ENCODE measurements at places on chromosomes 11 and 22. TPM values are rescaled to one million over a fixed set of nuclear protein-coding genes. Genes with fewer than 3 reads are reported as not detected.

TPBGL gene
- not detected for total RNA-seq

WBP2NL gene
- 2.6 TPM for total RNA-seq

DNA sequence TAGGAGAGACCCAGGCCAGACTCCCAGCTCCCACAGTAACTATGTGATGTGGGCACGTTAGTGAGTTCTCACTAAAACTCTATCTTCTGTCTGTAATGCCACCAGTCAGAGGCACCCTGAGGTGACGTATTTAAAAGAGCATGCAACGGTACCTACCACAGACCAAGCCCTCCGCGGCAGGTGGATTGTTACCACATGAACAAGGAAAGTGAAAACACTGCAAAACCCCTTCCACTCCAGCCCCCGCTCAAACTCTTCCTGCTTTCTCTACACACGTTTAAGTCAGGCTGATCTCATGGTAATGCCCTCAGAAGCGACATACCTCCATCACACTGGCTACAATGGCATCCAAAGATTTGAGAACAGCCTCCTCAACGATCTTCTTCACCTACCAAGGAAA lies 36.7 kb downstream of the SERPIND1 start:
- DNase-seq = no peak

DNA sequence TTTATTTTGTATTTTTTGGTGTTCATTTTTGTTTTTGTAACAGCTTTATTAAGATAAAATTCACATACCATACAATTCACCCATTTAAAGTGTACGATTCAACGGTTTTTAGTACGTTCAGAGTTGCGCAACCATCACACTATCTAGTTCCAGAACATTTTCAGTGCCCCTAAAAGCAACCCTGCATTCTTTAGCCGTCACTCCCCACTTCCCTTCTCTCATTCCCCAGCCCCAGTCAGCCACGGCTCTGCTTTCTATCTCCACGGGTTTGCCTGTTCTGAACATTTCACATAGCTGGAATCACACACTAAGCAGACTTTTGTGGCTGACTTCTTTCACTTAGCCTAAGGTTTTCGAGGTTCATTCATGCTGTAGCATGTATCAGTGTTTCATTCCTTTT lies 9.6 kb upstream of the KCNQ1OT1 start:
- peak; percentile 38 for DNase-seq

GRCh38 chr22:50091092-50091768 lies 1.4 kb downstream of the MOV10L1 start:
- DNase-seq = no peak

DNA sequence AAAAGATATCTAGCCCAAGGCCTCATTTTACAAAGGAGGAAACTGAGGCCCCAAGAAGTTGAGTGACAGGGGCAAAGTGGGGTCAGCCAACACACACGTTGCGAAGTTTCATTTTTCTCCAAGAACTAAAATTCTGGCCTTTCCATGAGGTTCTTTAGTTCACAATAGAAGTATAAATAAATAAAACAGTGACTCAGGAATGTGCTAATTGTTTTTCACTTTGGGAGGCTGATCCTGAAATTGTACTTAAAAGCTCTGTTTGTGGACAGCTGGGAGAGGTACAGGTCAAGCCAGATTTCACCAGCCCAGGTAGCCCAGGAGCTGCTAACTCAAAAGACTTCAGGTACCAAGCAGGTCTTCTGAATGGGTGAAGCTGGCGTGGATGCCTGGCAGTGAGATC lies 105.2 kb downstream of the TRAF6 start:
- no peak for DNase-seq

ANO9 gene
- total RNA-seq = 18.4 TPM

DNA sequence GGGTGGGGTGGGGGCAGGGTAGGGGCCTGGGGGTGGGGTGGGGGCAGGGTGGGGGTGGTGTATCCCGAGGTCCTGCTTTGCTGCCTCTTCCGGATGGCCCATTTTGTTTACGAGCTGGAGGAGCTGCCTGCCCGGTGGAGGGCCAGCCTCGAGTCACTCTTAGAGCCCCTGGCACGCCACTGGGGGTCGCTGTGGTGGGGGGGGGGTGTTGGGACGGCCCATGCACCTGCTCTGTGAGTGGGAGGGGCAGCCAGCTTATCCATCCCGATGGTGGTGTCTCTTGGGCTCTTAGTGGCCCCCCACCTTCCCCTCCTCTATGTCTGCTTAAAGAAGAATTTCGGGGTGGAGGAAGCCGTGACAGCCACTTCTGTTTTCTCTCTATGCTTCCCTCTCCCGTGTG lies 24.6 kb downstream of the MRGPRD start:
- no peak for DNase-seq

OR8A1 gene
- total RNA-seq = not detected

GRCh38 chr11:44623731-44624491 lies 58.4 kb downstream of the CD82 start:
- no peak for DNase-seq

GRCh38 chr11:134223121-134223520 lies 646 bp downstream of the NCAPD3 start:
- DNase-seq = no peak

DNA sequence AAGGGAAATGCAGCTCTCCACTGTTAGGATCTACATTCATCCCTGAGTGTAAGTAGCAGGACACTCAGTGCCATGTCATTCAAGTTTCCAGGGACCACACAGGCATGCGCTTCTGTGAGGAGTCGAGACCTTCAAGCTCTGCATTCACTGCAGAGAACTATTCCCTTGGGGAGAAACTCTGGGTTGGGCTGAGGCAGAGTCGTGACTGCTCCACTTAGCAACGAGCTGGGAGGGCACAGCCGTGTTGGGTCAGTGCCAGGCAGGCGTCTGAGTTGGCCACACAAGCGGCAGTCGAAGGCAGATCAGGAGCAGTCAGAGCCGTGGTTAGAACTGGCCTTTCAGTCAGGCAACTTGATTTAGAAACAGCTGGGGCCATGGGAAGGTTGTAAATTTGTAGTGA lies 14.7 kb downstream of the MPEG1 start:
- no peak for DNase-seq

VPS37C gene
- 27.8 TPM for total RNA-seq

DNA sequence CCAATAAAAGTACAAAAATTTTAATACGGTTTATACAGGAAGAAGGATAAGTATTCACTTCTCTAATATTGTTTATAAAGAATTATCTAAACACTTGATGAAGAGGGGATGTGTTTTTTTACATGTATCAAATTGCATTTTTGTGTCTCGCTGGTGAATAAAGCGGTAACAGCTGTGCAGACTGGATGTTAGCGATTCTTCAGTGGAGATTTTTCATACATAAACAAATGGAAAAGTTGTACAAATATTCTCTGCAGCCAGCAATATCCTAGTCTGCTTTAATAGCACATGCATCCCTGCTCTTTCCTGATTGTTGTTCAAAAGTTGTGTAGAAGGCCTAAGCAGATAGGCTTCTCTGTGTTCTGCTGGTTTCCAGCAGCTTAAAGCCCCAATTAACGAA lies 369.3 kb downstream of the SOX6 start:
- no peak for DNase-seq

SPON1 gene
- total RNA-seq = 3.2 TPM

DNA sequence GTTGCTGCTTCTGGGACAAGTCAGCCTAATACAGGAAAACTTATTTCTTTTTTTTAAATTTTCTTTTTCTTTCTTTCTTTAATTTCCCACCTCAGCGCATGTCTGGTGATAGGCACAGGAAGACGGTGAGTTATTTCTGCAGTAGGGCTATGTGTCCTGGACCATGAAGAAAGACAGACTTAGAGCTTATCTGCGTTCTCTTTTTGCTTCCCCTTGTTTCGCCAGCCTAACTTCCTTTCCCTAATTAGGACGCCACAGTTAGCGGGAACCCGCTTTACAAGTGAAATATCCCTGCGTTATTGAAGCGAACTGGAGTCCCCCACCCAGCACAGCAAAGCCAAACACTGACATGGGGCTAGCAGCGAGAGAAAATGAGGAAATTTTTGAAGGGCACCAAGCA lies 8.6 kb downstream of the OR6M1 start:
- DNase-seq = no peak

DNA sequence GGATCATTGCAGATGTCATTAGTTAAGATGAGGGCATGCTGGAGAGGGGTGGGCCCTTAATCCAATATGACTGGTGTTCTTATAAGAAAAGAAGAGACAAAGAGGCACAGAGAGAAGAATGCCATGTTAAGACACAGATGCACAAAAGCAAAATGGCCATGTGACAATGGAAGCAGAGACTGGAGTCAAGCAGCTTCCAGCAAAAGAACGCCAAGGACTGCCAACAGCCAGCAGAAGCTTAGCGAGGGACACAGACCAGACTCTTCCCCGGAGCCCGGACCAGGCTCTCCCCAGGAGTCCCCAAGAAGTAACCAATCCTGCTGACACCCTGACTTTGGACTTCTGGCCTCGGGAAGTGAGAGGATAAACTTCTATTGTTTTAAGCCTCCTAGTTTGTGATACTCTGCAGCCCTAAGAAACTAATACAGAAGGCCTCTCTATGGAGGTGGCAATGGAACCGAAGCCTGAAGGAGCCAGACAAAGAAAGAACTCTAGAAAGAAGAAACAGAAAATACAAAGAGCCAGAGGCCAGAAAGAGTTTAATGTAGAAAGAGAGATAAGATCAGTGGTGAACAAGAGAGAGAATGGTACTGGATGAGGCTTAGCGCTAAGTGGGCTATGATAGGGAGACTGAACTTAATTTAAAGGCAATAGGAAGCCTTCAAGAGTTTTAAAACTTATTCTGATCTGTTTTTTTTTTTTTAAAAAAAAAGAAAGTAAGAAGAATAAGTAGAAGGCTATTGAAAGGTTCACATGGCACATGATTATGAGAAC lies 27.7 kb downstream of the PRCP start:
- no peak for DNase-seq

GRCh38 chr11:73149105-73149504 lies 7.0 kb upstream of the FCHSD2 start:
- DNase-seq = no peak

- DNase-seq = peak; percentile 77
These were observed 564.7 kb downstream of the KCNA4 start for GRCh38 chr11:29452146-29452545.

DNA sequence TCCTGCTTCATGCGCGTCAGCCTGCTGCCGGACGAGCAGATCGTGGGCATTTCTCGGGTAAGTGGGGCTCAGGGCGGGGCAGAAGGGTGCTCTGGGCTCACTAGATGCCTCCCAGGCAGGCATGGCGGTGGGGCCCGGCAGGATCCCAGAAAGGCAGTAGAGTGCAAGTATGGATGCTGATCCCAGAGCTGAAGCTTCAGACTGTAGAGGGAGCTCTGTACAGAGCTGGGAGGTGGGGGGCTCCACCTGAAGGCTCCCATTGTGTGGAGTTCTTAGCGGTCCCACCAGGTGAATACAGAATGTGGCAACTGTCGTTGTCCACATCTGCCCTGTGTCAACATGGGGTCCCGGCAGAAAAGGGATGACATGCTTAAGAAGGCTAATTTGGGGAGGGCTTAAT lies 16.5 kb upstream of the RHOD start:
- DNase-seq = no peak

DNA sequence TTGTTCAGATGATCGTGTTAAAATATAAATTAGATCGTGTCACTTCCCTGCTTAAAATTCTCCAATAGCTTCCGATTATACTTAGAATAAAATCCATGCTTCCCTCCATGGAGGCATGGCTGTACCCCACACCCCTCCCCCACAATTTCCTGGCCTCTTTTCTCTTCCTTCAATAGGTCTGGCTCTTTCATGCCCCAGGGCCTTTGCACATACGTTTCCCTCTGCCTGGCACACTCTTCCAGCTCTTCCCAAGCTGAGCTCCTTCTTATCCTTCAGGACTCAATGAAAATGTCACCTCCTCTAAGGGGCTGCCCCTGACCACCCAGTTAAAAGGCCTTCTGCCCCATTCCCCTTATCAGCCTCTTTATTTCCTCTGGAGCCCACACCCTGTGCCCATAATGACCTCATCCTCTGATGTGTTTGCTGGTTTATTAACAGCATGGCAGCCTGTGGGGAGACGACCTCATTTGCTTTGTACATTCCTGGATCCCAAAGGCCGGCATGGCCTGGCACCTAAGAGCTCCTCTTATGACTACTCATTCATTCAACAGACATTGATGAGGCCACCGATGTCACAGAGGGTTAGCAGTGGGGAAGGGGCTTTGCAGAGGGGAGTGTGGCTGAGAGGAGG lies 9.0 kb upstream of the FLRT1 start:
- no peak for DNase-seq

DNA sequence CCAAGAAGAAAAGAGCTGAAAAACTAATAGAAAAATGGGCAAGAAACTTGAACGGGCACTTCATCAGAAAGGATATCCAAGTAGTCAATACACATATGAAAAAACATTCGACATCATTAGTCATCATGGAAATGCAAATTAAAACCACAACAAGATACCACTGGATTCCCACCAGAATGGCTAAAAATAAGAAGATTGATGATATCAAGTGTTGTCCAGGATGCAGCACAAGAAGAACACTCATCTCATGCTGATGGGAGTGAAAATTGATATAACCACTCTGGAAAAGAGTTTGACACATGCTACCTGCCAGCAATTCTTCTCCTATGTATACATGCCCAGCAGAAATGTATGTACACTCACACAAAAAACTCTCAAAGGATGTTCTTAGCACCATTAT lies 26.9 kb upstream of the SCUBE2 start:
- no peak for DNase-seq

DNA sequence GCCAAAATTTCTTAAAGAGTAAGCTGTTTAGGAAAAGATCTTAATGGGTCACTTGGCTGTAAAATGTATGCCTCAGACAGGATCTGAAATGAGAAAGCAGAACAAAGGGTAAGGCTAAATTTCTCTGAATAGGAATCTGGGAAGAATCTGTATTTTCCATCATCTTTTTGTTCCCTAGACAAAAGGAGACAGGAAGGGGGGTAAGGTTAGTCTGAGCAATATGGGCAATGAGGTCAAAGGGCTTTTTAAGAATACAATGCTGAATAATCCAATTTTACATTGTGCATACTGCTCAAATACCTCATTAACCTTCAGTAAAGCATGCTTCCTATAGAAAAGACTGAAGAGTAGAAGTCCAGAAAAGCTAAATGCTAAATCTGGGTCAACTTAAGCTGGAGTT lies 34.6 kb downstream of the CLDN25 start:
- no peak for DNase-seq

DNA sequence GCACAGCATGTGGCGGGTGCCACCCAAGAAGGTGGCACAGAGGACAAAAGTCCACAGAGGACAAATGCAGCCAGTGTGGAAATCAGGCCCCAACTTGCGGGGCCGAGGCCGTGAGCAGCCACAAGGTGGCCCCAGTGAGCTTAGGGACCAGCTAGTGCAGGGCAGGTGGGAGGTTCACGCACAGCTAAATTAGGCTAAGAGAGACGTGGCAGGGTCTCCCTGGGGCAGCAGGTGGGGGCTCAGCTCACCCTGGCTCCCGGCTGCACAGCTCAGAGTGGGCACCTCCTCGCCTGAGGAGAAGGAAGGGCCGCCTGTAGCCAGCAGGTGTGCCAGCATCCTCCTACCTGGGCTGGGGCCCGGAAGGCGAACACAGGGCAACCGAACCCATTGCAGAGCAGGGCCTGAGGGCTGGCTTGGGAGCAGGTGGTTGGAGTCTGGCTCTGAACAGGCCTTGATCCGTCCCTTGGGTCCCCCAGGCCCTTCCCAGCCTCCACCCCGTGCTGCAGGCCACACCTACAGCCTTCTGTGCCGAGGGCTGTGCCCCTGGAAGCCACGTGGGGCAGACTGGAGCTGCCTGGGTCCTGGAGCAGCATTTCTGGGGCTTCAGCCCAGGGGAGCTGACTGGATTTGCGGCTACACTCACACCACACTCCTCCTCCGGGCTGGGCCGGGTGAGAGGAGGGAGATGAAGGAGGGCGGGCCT lies 26.1 kb upstream of the CELSR1 start:
- DNase-seq = no peak
